ENCODE measurements at places on chromosomes 13 and 19. TPM values are rescaled to one million over a fixed set of nuclear protein-coding genes. Genes with fewer than 3 reads are reported as not detected.
A peak's percentile ranks its signal among the peaks of the same experiment; 100 is the strongest.

METTL21C gene
- total RNA-seq = not detected

GAS6 gene
- total RNA-seq = 121 TPM

PSG11 gene
- total RNA-seq = not detected

CEBPA gene
- 67.1 TPM for total RNA-seq

- H3K4me1 ChIP-seq = peaks cover 6% of the 10 kb centered on the region
- H3K27me3 ChIP-seq = no peaks in the 10 kb centered on the region
- H3K4me3 ChIP-seq = no peak overlapping the region
- no peak for DNase-seq
Measured at GRCh38 chr13:27371932-27372331, 52.5 kb upstream of the GTF3A start.

DNA sequence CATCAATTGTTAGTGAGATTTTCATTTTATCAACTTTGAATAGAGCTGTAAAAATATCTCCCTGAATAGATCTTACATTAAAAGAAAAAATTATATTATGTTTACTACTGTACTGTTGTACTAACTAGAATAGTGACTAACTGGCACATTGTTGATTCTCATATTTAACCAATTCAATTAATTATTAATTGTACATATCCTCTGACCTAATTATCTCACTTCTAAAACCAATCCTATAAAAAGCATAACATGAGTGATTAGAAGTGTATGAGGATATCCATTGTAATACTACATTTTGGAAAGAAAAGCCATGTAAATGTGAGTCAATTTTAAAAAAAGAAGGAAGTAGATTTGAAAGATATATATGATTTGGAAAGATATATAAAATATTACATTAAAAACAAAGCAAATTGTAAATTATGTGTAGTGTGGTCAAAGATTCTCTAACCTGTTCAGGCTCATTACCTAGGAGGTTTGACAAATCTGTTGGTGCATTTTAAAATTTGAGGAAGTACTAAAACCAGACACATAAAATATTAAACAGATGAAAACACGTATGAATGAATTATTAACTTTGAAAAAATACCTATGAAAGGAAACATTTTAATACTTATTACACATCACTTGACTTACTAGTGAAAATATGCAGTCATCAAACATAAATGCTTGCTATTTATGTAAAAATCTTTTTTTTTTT, 829.8 kb upstream of the SLC10A2 start:
- H3K4me1 ChIP-seq = no peaks in the 10 kb centered on the region
- H3K4me3 ChIP-seq = no peak overlapping the region
- no peaks in the 10 kb centered on the region for H3K27me3 ChIP-seq
- H3K36me3 ChIP-seq = no peaks in the 10 kb centered on the region

DNA sequence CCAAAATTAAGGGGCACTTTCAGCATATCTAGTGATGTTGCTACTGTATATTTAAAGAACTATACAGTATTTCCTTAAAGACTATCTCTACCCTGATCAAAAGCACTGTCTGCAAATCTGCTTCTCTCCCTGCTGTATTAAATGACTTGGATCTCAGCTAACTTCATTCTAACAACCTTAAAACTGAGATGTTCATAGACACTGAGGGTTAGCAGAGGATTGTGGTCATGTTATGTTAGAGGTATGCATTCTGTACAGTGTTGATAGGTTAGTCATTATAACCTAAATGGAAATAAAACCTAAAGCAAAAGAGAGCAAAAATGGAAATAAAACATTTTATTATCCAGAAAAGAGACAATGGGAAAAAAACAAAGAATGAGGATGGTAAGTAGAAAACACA, 9.9 kb downstream of the GPR183 start:
- H3K4me3 ChIP-seq = no peak overlapping the region
- H3K27ac ChIP-seq = peak overlapping the region; percentile 30

GRCh38 chr19:57302020-57302465, 18.2 kb upstream of the ZNF543 start:
- H3K36me3 ChIP-seq = no peaks in the 10 kb centered on the region
- H3K27ac ChIP-seq = no peak overlapping the region
- no peak for DNase-seq
- no peaks in the 10 kb centered on the region for H3K27me3 ChIP-seq

DNA sequence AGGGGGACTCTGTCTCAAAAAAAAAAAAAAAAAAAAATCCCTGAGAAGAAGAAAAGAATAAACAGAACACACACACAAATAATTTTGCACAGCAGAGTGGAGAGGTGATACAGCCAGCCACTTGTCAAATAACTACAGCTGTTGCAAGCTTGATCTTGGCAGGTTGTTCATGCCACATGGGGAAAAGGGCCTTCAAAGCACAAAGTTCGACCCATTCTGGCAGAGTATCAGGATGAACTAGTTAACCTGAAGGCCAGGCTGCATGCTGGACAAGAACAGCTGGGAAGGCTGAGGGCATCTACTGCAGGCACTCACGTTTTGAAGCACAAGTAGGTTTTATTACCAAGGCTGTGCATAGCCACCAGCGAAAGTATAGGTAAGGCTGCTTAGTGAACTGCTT, 104.1 kb downstream of the KCTD15 start:
- H3K4me1 ChIP-seq = peaks cover 11% of the 10 kb centered on the region
- H3K27me3 ChIP-seq = no peaks in the 10 kb centered on the region
- H3K36me3 ChIP-seq = no peaks in the 10 kb centered on the region
- no peak for DNase-seq
- no peak overlapping the region for H3K4me3 ChIP-seq
- H3K27ac ChIP-seq = no peak overlapping the region

DNA sequence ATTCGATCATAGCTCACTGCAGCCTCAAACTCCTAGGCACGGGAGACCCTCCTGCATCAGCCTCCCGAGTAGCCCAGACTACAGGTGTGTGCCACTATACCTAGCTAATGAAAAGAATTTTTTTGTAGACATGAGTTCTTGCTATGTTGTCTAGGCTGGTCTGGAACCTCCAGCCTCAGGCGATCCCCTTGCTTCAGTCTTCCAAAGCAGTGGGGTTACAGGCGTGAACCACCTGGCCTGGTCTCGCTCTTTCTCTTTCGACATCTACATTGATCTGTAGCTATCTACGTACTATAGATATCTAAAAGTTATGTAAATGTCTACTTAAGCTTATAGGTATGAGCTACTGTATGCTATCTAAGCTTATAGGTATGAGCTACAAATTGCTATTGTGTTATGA, 32.4 kb downstream of the NUMBL start:
- H3K4me1 ChIP-seq = no peaks in the 10 kb centered on the region
- H3K27me3 ChIP-seq = no peaks in the 10 kb centered on the region
- no peak overlapping the region for H3K27ac ChIP-seq
- H3K4me3 ChIP-seq = no peak overlapping the region
- H3K36me3 ChIP-seq = no peaks in the 10 kb centered on the region
- DNase-seq = no peak

DNA sequence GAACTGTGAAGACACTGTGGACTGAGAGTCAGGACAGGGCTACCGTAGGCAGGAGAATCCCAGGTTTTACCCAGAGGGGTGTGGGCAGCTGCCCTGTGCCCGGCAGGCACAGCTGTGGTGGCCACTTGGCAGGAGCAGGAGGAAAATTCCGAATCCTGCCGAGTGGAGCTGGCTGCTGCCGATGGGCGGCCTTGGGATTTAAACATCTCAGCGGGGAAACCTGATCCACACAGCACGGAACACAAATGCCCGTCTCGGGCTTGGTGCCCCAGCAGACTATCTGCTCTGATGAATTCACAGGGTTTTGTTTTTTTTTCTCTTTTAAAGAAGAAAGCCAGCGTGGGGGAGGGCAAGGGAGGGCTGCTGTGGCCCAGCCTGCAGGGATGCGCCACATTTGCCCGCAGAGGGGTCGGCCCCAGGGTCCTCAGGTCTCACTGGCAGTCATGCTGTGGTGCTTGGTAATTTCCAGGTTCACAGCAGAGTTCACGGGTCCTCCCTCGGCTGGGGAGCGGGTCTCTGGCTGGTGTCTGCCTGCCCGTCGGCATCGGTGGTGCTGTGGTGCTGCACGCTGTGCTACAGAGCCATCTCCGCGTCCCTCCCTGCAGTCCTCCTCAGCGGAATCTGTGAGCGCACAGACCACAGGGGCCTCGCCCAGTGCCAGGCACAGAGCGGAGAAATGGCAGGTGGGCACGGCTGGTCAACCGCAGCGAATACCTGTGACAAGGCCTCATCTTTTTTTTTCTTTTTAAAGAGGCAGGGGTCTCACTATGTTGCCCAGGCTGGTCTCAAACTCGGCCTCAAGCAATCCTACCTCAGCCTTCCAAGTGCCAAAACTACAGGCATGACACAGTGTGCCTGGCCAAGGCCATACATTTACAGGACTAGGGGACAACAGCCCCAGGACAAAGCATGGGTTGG, 28.1 kb downstream of the MPND start:
- DNase-seq = no peak
- H3K4me3 ChIP-seq = no peak overlapping the region
- H3K36me3 ChIP-seq = no peaks in the 10 kb centered on the region
- H3K4me1 ChIP-seq = peaks cover 48% of the 10 kb centered on the region

GRCh38 chr13:50668691-50669271, 174.7 kb downstream of the DLEU7 start:
- H3K4me1 ChIP-seq = no peaks in the 10 kb centered on the region
- H3K27me3 ChIP-seq = no peaks in the 10 kb centered on the region
- DNase-seq = no peak
- no peak overlapping the region for H3K4me3 ChIP-seq
- no peaks in the 10 kb centered on the region for H3K36me3 ChIP-seq
- no peak overlapping the region for H3K27ac ChIP-seq

DNA sequence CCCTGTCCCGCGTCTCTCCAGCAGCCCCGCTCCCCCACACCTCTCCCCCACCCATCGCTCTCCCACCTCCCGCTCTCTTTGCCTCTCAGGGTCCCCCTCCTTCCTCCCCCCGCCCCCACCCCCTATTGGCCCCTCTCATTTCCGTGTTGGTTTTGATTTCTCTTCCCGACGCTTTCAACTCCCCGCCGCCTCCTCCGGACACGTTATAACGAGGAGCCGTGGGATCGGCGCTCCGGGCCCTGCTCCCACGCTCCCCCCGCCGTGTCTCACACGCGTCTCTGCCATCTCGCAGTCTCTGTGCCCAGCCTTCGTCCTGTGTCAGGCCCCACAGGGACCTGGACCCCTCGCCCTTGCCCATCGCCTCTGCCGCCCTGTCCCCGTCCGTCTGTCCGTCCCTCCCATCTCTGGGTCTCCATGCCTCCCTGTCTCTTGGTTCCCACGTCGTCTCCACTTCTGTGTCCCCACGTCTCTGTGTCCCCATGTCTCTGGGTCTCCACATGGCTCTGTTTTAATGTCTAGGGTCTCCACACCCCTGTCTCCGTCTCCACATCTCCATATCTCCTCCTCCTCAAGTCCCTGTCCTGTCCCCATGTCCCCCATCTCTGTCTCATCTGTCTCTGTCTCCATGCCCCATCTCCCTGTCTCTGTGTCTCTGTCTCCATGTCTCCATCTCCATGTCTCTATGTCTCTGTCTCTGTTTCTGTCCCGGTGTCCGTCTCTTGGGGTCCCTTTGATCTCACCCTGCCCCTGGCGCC, 13.1 kb downstream of the ERFL start:
- H3K4me3 ChIP-seq = no peak overlapping the region
- H3K27ac ChIP-seq = no peak overlapping the region
- DNase-seq = no peak
- H3K36me3 ChIP-seq = no peaks in the 10 kb centered on the region
- no peaks in the 10 kb centered on the region for H3K4me1 ChIP-seq

- no peak overlapping the region for H3K27ac ChIP-seq
- no peaks in the 10 kb centered on the region for H3K4me1 ChIP-seq
- no peak for DNase-seq
- no peaks in the 10 kb centered on the region for H3K27me3 ChIP-seq
Measured at GRCh38 chr13:75236774-75237173, 245.2 kb downstream of the TBC1D4 start.

- no peaks in the 10 kb centered on the region for H3K36me3 ChIP-seq
- H3K27ac ChIP-seq = no peak overlapping the region
- H3K4me1 ChIP-seq = no peaks in the 10 kb centered on the region
- no peaks in the 10 kb centered on the region for H3K27me3 ChIP-seq
- peak; percentile 34 for DNase-seq
- no peak overlapping the region for H3K4me3 ChIP-seq
Measured at GRCh38 chr13:70844391-70845108, 736.3 kb upstream of the KLHL1 start.

DNA sequence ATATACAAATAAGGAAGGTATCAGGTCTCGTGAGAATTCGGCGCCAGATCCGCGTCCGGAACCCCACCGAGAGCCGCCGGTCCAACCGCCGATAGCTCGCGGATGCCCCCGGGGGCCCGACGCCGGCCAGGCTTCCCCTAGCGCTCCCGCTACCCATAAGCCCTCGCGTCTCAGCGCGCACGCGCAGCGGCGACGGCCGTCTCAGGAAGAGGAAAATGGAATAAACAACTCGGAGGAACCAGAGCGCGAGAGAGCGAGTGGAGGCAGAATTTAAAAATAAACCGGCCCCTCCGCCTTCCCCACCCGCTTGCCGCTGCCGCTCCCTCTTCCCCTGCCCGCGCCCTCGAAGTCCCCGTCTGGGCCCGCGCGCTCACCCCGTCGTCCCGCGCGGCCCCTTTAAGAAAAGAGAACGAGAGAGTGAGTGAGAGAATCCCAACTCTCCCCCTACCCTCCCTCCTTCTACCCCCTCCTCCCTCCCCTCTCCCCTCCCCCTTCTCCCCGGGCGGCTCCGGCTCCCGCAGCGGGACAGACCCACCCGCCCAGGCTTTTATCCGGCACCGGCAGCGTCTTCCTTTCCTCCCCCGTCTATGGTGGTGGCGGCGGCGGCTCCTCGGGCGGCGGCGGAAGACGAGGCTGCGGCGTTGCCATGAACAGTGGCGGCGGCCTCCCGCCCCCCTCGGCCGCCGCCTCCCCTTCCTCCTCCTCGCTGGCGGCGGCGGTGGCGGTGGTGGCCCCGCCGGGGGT, at the start of gene PAN3:
PAN3 (plus strand) TSS at position 534 of the 744 bp plus-strand sequence; CDS start at position 647, 113 bp downstream.
- H3K27ac ChIP-seq = peak within 1 kb of the TSS; percentile 99
- no peaks in the 10 kb centered on the region for H3K27me3 ChIP-seq
- H3K4me1 ChIP-seq = no peaks in the 10 kb centered on the region
- no peaks in the 10 kb centered on the region for H3K36me3 ChIP-seq
- peak within 1 kb of the TSS; percentile 84 for H3K4me3 ChIP-seq
- DNase-seq = peak; percentile 96

- H3K4me3 ChIP-seq = no peak overlapping the region
- no peaks in the 10 kb centered on the region for H3K36me3 ChIP-seq
- no peak for DNase-seq
- H3K4me1 ChIP-seq = no peaks in the 10 kb centered on the region
- H3K27me3 ChIP-seq = no peaks in the 10 kb centered on the region
Measured at GRCh38 chr13:29159871-29160270, 339.7 kb downstream of the MTUS2 start.

GRCh38 chr19:17145546-17146497, 69.3 kb upstream of the USE1 start:
- DNase-seq = no peak
- no peaks in the 10 kb centered on the region for H3K4me1 ChIP-seq
- no peak overlapping the region for H3K4me3 ChIP-seq
- H3K36me3 ChIP-seq = no peaks in the 10 kb centered on the region
- H3K27me3 ChIP-seq = no peaks in the 10 kb centered on the region

GRCh38 chr19:19480688-19481087, 34.7 kb downstream of the TSSK6 start:
- H3K27me3 ChIP-seq = no peaks in the 10 kb centered on the region
- H3K27ac ChIP-seq = no peak overlapping the region
- no peak overlapping the region for H3K4me3 ChIP-seq
- DNase-seq = no peak
- H3K36me3 ChIP-seq = no peaks in the 10 kb centered on the region

GRCh38 chr13:65074248-65074647, 2155.9 kb downstream of the PCDH9 start:
- DNase-seq = no peak
- no peaks in the 10 kb centered on the region for H3K4me1 ChIP-seq
- no peak overlapping the region for H3K4me3 ChIP-seq
- no peaks in the 10 kb centered on the region for H3K36me3 ChIP-seq
- H3K27me3 ChIP-seq = no peaks in the 10 kb centered on the region
- no peak overlapping the region for H3K27ac ChIP-seq

- no peaks in the 10 kb centered on the region for H3K36me3 ChIP-seq
- DNase-seq = peak; percentile 36
- no peaks in the 10 kb centered on the region for H3K4me1 ChIP-seq
- no peak overlapping the region for H3K4me3 ChIP-seq
- no peaks in the 10 kb centered on the region for H3K27me3 ChIP-seq
Measured at GRCh38 chr19:2983351-2984214, 6.2 kb downstream of the TLE6 start.

Data from colonic mucosa (tissue), 4 donors.